H54 (cell line): ENCODE measurements at places on chromosomes 3 and 15.

GRCh38 chr15:35545316-35545823, 595 bp downstream of the DPH6 start:
- peak; percentile 20 for DNase-seq

DNA sequence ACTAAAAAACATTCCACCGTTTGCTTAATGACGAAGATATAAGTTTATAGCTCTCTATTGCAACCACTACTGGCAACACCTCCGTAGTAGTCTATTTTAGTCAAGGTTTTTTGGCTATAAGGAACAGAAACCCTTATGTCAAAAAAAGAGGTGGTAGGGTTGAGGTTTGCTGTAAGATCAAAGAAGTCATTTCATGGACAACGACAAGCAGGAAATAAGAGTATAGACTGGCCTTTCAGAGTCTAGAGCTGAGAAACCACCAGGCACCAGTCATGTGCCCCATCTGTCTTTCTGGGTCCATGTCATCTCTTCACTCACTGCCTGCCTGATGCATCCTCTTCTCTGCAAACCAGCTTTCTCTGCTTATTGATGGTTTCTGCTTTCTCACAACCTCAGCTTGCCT, 42.7 kb downstream of the THBS1 start:
- DNase-seq: no peak

GRCh38 chr15:59407946-59408345, 30.0 kb upstream of the FAM81A start:
- no peak for DNase-seq

DNA sequence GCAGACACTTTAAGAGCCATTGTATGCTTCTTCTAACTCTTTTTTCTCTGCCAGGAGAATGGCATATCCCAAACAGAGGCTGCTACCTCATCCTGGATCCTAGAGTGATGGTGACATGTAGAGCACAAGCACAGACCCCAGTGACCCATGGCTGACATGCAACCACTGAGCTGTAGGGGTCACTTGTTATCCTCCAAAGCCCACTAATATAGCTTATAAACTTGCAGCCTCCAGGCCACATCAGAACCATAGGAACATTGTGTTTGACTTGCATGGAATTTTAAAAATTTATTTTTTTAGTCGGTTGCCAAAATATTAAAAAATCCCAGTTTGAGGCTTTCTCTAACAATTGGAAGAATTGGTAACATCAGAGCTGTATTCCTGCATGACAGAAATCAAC, 283.0 kb upstream of the WNT5A start:
- no peak for DNase-seq

DNA sequence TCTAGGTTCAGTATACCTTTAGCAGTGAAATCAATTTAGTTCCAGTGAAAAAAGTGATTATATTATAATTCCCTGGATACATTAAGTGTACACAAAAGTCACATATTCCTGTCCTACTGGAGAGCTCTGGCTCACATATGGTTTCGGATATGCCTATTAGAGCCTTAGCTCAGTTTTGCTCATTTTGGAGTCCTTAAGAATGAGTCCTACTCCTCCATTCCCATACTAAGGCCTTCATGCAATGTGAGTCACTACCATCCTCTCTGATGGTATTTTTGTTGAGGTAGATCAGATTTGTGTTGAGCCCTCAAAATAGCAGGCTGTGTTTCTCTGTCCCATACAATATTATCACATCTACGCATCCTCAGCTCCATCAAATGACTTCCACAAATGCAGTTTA, 294.2 kb upstream of the COL8A1 start:
- no peak for DNase-seq

GRCh38 chr15:68218847-68219798, 10.4 kb downstream of the CLN6 start:
- no peak for DNase-seq

GRCh38 chr3:156681002-156681401, 6.6 kb downstream of the TIPARP start:
- no peak for DNase-seq

DNA sequence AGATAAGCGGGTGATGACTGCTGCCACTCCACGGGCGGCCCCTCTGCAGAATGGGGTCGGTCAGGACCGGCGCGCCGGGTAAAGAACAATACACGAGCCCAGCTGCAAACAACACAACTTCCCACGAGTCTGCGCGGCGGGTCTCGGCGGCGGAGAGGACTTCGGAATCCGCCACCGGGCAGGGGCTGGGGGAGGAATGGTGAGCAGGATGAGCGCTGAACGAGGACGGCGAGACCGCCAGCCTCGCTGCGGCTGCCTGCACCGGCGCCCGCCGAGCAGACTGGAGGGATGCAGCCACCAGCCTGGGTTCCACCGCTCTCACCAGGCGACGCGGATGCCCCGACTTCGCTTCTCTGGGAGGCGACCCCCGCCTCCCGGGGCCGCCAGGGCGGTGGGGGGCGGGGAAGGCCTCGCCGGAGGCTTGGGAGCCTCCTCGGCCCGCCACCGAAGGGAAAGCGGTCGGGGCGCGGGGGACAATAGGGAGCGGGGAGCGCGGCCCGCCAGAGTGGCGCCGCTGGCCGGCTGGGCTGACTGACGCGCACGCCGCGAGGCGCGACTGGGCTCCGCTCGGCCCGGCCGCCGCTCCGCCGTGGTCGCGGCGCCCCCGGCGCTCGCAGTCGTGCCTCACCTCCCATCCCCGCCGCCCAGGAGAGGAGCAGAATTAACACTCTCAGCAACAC, 515 bp downstream of the ADAM10 start:
- DNase-seq: no peak

- DNase-seq: no peak
These were observed 1.5 kb downstream of the CMTM6 start for GRCh38 chr3:32500880-32501782.

- DNase-seq: no peak
These were observed 19.6 kb downstream of the EIF2AK4 start for GRCh38 chr15:39953521-39953920.

DNA sequence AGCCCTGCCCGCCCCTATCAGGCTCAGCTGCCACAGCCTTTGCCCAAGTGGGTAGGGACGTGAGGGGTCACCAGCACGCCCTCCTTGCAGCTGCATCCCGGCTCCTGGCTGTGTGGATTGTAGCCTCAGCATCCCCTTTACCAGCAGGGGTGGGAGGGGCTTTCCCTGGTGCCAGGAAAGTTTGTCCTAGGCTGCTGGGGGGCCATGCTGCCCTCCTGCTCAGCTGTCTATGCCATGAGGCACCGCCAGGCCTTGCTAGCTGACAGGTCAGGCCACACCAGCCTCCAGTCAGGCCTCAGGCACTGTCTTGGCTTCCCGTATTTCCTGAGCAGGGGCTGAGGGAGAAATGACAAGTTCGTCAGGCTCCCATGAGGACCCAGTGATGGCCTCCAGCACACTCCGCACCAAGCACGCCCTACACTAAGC, 32.3 kb downstream of the TKT start:
- no peak for DNase-seq

GRCh38 chr3:15660055-15660935, 58.8 kb downstream of the BTD start:
- DNase-seq: no peak

DNA sequence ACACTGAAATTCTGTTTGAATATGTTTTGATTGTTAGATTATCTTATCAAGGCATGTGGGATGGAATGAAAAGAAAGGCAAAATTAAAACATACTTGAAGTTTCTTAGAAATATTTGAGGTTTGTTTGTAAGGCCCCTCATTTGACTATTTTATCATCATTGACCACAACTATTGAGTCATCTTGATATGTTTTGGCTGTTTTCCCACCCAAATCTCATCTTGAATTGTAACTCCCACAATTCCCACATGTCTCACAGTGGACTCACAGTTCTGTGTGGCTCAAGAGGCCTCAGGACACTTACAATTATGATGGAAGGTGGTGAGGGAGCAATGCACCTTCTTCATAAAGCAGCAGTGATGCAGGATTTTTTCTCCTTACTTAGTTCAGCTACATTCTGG, 917.1 kb downstream of the PLOD2 start:
- no peak for DNase-seq

DNA sequence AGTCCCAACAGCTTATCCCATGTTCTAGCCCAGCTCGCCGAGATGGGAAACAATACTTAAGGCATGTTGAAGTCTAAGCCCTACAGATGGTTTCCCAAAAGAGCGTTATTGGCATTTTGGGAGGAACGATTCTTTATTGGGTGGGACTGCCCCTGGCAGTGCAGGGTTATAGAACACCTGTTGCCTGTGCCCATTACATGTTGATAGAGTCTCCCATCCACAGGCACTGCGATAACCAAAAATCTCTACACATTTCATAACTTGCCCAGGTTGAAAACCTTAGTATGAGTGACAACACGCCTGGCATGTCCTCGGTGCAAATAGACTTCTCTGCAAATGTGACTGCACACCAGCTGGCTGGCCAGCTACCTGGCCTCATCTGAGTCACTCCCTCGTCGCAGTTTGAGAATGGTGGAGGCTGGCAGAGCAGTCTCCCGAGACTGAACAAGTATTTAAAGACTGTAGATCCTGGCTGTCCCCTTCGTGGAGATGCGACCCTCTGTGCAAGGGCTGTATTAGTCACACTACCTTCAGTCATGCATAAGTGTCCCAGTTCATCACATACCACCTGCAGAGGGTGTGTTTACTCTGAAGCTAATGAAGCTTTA, 18.7 kb downstream of the ZNF80 start:
- no peak for DNase-seq

- no peak for DNase-seq
These were observed 195.9 kb upstream of the TBC1D5 start for GRCh38 chr3:17938313-17938712.

DNA sequence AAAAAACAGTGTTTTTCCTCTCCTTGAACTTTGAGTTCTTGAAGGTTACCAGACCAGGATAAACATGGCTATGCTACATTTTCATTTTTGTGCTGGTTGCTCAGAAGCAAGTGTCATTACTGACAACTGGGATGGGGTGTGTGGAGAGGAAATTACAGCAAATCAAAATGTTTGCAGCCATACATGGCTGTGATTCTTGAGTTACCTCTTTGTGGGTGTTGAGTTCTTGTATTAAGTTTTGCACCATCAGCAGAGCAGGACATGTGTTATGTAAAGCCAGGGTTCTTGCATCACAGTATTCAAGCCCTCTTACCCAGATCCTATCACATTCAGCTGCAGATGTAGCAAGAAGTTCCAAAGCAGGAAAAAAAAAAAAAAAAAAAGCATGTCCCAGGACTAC, 53.9 kb upstream of the ATOSA start:
- DNase-seq: no peak

GRCh38 chr3:13385373-13385965, 34.7 kb downstream of the NUP210 start:
- DNase-seq: no peak

DNA sequence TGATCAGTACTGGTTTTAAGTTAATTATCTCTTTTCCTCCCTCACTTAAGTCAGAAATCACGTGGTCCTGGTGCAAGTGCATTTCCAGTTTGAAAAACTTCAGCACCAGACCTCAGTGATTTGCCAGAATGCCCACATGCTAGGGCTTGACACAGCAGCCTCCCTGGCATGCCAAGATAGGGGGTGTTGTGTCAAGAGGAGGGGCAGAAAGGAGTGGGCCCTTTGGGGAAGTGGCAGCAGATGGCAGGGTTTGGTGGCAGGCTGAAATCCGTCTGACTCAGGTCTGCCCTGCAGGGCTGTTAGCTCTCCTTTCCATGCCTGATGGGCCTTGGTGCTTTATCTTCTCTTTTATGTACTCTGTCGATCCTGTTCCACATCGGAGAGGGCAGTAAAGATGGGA, 23.4 kb downstream of the PXK start:
- no peak for DNase-seq

DNA sequence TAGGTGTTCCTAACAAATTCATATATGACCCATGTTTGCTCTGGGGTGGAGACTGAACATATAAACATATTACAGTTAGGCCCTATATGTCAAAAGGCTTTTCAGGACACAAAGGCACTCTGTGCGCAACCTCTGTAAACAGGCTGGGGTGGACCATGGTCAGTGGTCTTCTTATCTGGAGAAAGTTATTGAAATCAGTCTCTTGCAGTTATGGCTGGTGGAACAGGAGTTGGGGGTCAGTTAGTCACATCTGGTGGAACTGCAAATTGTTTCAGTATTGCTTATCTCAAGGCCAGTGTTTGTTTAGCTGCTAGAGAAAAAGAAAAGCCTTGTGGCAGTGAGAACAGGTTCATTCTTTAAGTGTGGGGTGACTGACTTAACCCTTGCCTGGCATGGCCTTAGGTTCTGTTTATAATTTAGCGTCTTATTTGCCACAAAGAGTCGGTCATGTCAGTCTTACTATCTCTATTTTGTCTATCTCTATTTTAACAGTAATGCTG, 5.9 kb upstream of the GP9 start:
- no peak for DNase-seq

DNA sequence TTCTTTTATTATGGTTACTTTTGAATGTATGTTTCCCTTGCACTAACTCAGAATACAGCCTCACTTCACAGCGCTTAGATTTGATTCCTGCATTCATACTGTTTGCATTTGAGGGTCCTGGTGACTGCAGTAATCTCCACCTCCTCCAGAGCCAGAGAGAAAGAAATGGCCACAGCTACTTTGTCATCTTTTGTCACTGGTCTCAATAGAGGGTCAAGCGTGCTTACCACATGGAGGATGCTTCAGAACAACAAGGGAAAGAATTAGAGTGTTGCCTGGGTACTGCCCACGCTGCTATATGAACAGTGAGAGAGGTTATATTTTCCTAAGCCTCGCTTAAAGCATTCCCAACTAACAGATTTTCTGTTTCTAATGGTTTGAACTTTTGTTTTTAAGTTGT, 190.1 kb downstream of the TP63 start:
- no peak for DNase-seq

- DNase-seq: no peak
These were observed 87.9 kb upstream of the MEF2A start for GRCh38 chr15:99477791-99478471.

DNA sequence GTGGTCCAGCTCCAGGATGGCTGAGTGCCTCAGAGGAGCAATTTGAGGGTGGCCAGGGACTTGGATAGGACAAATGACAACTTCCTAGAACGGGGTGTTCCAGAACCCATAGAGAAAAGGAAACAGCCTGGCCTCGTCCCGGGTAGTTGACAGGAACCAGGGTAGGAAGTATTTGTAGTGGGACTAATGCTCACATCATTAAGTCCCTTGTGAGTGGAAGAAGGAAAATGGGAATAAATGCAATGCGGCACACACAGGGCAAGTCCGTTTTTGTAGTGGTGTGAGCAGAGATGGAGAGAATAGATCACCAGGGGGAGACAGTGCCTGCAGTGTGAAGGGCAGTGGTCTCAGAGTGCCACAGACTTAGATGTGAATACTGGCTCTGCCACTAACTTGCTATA, 19.6 kb downstream of the TIMP4 start:
- DNase-seq: no peak

- DNase-seq: no peak
These were observed 90.7 kb upstream of the ICE2 start for GRCh38 chr15:60569596-60569995.

GRCh38 chr3:3119393-3119851, 7.3 kb upstream of the TRNT1 start:
- DNase-seq: no peak

GRCh38 chr15:39427705-39428104, 153.2 kb upstream of the THBS1 start:
- DNase-seq: no peak

DNA sequence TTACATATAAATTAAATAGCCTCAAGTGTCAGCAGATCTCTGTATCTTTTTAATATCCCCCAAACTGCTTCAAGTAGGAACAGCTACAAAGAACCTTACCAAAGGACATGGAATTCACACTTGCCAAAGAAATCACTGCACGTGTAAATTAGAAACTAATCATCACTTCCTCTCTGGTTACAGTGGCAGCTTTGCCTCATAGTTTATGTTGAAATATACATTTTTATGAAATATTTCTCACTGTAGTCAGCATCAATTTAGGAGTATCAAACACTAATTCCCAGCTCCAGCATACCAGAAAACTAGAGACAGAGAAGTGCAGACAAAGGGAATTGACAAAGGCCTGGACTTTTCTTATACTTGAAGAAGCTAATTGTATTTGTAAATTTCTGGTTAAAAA, 260.9 kb downstream of the TIGIT start:
- DNase-seq: no peak
